ENCODE measurements at places on chromosomes 3 and 15.

GRCh38 chr3:149942409-149942808 lies 28.3 kb downstream of the PFN2 start:
- DNase-seq, result no peak

GRCh38 chr15:99365242-99365641 lies 114.0 kb downstream of the LRRC28 start:
- DNase-seq, result no peak

DNA sequence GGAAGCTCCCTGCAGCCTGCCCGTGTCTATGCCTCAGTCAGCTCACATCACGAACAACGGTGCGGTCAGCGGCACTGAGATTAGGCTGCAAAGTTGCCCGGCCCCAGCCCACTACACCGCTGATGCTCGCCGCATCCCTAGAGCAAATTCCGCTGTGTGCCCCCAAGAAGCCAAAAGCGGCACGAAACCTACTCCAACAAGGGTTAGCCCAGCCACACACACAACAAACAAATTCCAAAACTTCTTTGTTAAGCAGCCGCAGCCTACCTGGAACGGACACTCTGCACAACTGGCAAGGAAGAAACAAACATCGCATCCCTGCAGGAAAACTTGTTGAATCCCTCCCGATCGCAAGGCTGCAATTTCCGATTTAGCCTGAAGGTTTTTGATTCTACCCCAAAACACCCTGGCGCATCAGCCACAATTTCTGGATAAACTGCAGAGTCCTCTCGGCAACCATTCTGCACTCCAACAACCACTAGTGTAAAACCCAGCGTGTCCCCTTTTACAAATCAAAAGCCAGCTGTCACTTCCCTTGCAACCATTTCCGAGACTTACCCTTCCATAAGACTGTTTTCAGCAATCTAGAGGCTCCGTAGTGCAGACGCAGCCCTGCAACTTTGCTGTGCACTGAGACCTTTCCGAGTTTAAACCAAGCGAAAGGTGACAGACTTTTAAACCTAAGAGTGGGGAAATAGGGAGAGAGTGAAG lies 449 bp downstream of the ROBO1 start:
- no peak for DNase-seq

DNA sequence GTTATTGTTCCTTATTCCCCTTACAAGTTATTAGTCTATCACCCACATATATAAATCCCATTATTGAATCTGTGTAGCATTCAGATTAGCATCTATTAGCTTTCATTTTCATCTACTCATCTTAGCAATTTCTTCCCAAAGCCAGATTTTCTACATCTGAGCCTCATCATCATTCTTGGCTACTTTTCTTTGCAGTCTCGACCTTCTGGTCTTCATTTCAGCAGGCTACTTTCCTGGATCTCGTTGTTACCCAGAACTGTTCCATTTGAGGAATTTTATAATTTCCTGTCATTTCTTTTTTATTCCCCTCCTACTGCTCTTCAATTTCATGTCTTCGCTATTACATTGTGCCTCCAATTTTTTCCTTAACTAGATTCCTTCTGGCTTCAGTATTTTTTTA lies 51.8 kb downstream of the SPRED1 start:
- DNase-seq, result no peak

DNA sequence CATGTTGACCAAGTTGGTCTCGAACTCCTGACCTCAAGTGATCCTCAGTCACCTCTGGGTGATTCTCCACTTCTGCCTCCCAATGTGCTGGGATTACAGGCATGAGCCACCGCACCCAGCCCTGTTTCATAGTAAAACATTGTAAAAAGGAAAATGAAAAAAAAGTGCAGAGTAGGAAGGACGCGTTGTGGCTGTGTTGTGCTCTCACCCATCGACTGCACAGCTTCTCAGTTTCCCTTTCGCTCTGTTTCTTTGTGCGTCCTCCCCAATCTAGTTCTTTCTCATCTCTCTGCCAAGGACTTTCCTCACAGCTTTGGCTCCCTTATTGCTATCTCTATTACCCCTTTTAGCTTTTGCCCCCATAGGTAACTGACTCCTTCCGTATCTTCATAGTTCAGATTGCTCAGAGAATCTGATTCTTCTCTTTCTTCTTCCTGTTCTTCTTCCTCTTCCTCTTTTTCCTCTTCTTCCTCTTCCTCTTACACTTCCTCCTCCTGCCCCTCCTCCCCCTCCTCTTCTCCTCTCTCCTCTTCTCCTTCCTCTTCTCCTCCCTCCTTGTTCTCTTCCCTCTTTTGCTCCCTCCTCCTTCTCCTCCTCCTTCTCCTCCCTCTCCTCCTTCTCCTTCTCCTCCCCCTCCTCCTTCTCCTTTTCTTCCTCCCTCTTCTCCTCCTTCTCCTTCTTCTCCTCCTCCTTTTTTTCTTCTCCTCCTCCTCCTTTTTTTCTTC lies 81.1 kb upstream of the VGLL4 start:
- DNase-seq, result no peak

- DNase-seq, result no peak
Observed at GRCh38 chr3:110738531-110738930, 333.1 kb upstream of the NECTIN3 start.

GRCh38 chr15:83688201-83688600 lies 34.3 kb downstream of the ADAMTSL3 start:
- DNase-seq, result no peak

DNA sequence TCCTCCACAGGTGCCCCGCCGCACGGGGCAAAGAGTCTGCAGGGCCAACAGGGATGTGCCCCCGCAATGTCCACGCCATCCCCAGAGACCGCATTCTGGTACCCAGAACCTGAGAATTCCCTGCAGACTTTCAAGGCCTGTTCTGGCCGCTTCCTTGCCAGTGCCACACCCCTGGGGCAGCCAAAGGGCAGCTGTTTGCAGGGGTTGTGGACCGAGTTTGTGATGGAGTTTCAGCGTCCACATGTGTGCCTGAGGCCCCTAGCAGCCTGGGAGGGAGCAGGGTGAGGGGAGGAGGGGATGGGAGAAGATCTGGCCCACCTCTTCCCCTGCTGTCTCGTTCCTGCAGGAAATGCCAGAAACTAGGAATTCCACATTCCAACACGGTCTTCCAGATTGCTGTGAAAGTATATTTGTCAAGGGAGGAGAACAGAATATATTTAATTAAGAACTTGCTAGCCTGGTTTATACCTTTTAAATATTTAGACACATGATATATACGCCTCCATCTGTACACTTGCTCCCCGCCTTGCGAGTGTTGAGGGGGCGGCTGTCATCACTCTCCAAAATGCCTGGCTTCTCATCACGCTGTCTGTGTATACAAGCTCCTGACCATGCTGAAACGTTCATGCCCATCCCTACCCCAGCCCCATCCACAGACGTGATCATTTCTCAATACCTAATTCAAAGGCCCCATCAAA lies 31.1 kb upstream of the RASA2 start:
- no peak for DNase-seq

DNA sequence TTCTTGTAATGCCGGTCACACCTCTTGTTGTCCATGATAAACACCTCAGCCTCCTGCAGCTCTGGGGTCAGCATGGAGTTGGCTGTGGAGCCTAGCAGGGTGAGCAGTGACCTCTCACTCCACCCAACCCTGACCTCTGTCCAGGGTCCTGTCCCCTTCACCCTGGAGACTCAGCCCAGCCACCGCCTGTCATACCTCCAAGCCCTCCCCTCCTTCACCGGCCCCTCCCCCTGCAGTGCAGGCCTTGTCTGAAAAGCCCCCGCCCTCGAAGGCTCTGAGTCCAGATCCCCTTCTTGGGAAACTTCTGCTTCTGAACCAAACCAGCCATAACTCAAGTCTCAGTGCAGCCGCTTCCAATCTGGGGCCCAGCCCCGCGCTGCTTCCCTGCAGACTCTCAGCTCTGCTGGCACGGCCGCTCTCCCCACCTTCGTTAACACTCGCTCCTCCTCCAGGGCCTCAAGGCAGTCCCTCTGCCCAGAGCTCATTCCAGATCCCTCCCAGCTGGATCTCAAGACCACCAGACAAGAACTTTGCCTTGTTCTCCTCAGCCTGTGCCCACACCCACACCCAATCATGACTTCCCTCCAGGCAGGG lies 25.4 kb upstream of the PRSS50 start:
- no peak for DNase-seq

GRCh38 chr3:111864821-111865656 lies 6.0 kb downstream of the PHLDB2 start:
- no peak for DNase-seq

- DNase-seq, result peak; percentile 60
Observed at GRCh38 chr15:38252481-38253350, at the start of gene SPRED1. Gene SPRED1, plus strand, starts transcription at chr15:38252836. Its CDS starts 350 bp downstream, at chr15:38253186.

DNA sequence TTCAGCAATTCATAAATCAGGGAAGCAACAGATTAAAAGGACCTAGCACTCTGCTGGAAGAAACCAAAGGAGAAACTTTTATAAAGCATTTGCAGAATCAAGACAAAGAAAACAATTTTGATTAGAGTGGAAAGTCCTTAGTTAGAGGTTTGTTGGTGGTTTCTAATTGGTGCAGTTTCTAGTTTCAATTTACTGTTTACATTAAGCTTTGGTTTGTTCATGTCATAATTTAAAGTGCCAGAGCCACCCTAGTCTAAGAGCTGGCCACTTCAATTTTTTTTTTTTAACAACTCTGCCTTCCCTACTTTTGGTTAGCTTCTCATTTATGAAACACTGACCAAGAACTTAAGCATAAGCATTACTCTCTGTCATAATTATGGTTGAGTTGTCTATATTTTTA lies 1428.2 kb upstream of the GBE1 start:
- no peak for DNase-seq
